NCI-H460 (cell line): ENCODE measurements at places on chromosomes 11 and 22. TPM values are rescaled to one million over a fixed set of nuclear protein-coding genes. Genes with fewer than 3 reads are reported as not detected.

DNA sequence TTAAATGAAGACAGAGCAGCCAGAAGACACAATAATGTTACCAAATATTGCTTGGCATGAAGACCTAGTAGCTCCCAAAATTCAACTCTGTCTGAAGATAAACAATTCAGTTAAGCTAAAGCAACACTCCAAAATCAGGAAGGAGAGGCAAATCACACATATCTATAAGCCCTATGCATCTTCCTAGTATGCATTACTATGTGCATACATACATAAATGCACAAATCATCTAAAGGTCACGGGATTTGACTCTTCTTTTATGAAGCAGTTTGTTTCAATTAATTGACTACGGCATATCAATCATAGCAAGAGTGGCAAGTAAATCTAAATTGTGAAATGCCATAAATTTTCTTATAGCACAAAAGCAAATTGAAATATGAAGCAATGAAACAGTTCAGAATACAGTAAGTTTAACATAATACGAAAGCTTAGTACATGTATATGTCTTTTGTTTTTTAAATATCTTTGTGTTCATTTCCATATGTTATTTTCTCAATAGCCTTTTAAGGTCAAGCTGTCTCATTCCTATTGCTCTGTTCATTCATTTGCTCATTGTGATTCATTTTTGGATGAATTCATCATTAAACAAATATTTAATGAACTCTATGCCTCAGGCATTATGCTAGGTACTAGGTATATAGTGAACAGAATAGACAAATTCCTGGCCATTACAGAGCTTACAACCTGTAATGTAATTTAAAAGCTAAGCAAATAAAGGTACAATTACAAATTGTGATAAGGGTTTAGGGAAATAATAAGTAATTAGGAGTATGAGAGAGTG, 540.5 kb downstream of the DLG2 start:
- DNase-seq = no peak

DNA sequence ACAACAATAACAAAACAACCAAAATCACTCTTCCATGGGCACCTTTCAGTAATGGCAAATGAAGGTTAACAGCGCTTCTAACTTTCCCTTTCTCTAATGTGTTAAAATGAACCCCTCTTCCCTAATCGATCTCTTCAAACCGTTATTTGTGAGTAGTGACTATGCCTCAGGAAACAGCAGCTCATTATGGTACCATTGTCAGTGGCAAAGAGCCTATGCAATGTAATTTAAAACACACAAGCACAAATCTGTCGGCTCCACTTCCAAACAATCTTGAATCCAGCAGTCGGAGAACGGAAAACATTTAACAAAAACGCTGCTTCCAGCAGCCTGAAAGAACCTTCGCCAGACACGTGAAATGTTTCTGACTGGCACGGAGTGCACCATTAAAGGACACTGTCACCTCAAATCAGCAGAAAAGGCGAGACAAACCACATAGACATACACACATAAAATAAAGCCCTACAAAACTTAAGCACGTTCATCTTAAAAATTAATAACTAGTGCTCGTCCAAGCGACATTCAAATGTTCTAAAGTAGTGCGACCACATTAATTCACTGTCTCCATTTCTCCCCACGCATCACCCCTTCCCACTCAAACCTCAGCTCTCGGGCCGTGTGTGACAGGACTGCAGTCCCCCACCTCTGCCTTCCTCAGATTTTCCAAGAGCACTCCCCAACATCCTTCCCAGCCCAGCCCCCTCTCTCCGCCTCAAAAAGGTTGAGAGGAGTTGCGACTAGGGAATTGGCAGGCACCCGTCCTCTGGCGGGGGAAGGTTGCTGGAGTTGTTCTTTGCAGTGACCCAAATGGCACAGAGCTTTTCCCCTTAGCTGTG, 748 bp downstream of the RAB30 start:
- DNase-seq = no peak

DNA sequence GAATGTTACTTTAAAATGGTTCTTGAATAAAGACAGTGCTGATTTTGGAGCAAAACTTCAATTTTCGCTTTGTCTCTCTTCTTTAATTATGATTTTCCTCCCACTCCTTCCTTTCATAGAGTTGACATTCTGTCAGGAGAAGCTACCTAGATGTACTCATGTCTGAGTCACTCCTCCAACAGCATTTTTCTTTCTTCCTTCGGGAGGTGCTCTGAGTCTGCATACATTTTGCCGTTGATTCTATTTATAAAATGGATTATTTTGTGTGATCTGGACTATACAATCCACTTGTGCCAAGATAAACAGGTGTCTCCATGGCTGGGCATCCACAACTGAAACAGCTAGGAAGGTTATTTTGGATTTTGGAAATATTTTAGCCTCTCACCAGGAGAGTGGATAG, 588.3 kb upstream of the ANO5 start:
- no peak for DNase-seq

GRCh38 chr11:111225881-111226280, 19.6 kb upstream of the POU2AF2 start:
- DNase-seq = no peak

- no peak for DNase-seq
These were observed 399.5 kb downstream of the ETS1 start for GRCh38 chr11:128187835-128188234.

GRCh38 chr11:78957476-78958245, 383.0 kb upstream of the NARS2 start:
- no peak for DNase-seq

DNA sequence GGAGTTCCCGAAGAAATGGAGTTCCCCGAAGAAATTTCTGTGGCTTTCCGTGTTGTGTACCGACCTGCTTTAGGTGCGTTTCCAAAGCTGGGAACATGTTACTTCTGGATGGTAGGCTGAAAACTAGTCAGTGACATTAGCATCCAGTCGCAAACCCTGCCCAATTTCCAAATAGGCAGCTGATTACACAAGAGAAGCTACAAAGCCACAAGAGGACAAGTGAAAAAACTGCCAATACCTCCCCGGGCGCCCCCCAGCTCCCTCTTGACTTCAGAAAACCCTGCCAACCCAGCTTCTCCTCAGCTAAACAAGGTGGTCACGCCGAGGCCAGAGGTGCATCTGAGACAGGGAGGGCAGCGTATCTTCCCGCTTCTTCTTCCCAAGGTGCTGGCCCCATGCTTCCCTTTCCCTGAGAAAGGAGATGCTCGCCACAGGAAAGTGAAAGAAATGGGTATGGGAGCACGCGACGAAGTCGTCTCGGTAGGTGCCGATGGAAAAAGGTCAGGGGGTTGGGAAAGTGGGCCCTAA, 551 bp downstream of the AGBL2 start:
- no peak for DNase-seq

GRCh38 chr11:119643212-119643875, 85.7 kb downstream of the NECTIN1 start:
- DNase-seq = no peak

GRCh38 chr11:7251487-7251835, 243 bp upstream of the SYT9 start:
- DNase-seq = no peak

- DNase-seq = no peak
These were observed 10.3 kb downstream of the SCARF2 start for GRCh38 chr22:20427104-20427944.

GRCh38 chr11:77308838-77309237, 7.4 kb upstream of the GDPD4 start:
- DNase-seq = no peak

DNA sequence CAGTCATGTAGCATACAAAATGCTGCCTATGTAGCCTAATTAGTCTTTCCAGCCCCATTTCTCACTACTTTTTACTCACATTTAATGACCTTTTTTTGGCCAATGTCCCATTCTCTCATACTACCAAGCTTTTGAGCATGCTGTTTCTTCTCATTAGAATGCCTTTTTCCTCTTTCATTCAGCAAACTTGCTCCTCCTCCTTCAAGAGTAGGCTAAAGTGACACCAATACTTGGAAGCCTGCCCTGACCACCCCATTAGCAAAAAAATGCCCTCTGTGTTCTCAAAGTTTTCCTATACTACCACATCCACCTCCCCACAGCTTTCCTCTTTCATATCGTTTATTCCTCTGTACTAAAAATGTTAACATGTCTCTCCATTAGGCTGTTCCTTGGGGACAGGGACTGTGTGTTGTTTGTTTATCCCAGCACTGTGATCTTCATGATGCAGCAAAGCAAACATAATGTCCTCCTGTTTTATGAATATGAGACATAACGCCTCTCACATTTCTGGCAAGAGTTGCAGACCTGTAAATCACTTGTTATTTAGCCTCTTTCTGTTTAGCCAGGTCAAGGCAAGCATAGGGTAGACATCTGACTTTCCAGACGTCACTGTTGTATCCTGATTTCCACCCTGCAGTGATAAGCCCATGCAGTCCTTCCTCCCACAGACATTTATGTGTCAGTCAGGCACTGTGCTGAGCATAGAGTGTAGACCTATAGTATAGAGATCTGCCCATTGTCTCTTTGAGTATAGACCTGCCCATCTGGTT, 62.0 kb upstream of the UCP3 start:
- DNase-seq = no peak

DNA sequence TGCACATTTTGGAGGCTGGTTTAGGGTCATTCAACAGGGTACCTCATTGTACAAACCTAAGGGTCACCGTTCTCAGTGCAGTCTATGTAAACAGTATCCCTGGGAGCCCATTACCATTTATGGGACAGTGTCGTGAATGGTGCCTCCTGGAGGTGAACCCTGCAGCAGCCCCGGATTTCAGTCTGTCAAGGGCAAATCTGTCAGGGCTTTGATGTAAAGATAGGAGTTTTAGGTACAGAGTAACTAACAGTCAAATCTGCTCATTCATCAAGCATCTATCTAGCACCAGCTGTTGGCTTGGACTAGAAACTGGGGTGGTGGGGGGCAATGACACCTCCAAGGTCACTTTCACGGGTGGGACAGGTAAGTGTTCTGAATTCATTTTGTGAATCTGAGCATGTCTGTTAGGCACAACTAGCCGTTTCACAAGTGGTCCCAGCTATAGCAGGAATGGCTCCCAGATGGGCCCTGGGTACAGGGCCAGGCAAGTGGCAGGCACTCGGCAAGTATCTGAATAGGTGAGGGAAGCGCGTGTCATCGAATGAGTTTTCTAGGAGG, 63.6 kb downstream of the PARVG start:
- no peak for DNase-seq

- no peak for DNase-seq
These were observed 15.0 kb upstream of the CYB5R2 start for GRCh38 chr11:7688238-7688826.

DNA sequence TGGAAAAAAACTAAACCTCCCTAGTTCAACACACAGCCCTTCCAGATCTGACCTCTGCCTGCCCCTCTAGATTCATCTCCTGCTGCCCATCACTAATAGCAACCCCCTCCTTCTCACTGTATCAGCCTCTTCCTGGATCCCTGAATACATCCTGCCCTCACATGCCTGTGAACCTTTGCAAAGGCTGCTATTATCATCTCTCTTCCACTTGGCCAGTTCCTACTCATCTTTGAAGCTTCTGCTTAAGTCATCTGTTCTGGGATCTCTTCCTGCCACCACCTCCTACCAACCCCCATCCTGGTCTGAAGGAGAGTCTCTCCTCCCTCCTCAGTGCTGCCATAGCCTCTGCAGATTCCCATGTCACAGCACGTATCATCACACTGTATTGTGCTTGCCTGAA, 38.0 kb upstream of the AMOTL1 start:
- no peak for DNase-seq

DNA sequence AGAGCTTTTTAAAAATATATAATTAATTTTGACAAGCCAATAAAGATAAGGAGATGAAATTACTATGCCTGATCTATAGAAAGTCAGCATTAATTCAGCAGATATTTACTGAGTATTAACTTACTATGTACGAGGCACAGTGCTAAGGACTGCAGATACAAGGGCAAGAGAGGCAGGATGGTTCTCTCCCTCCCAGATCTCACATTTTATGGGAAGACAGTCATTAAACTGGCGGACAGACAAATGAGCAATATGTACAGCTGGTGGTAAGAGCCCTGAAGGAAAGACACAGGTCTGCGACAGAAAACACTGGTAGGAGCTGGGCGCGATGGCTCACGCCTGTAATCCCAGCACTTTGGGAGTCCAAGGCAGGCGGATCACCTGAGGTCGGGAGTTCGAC, 36.8 kb downstream of the MCHR1 start:
- DNase-seq = no peak

- no peak for DNase-seq
These were observed 627 bp downstream of the JRKL start for GRCh38 chr11:96390488-96390792.

- DNase-seq = no peak
These were observed 63.7 kb upstream of the NNMT start for GRCh38 chr11:114232400-114233059.

- no peak for DNase-seq
These were observed 9.5 kb upstream of the DENND5A start for GRCh38 chr11:9274499-9275258.

GRCh38 chr11:43359422-43359818, 700 bp downstream of the TTC17 start:
- no peak for DNase-seq

GRCh38 chr22:49664371-49664881, 163.2 kb downstream of the BRD1 start:
- no peak for DNase-seq

DNA sequence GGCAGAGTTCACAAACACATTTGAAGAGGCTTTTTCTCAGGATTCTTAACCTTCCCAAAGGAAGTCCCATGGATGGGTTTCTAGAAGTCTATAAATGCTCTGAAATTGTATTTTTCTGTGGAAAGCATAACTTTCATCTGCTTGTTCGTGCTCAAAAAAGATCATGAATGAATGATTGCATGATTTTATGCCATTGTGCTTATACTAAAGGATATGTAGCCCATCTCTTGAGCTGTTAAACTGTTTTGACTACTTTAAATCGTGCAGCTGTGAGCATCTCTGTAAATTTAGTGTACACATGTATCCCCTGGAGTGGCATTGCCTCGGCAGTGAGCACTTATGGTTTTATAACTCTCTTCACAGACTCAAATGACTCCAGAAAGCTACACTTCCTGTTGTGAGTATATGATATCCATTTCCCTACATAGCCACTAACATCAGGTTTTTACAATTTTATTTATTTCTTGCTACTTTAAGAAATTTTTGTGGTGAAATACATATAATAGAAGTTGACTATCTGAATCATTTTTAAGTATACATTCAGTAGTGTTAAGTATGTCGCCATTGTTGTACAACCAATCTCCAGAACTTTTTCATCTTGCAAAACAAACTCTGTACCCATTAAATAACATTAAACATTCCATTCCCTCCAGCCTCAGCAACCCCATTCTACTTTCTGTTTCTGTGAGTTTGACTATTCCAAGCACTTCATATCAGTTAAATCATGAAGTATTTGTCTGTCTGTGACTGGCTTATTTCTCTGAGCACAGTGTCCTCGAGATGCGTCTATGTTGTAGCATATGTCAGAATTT, 8.0 kb downstream of the NEAT1 start:
- DNase-seq = no peak

- DNase-seq = no peak
These were observed 113.3 kb downstream of the TRIM29 start for GRCh38 chr11:120024586-120024985.

The NRXN2 gene
- 0.05 TPM in 1 of 2 replicates, not detected in the other for total RNA-seq

The NAV2 gene
- total RNA-seq = 15.6 and 19.9 TPM in 2 replicates

The SIAE gene
- 17.4 and 19.0 TPM in 2 replicates for total RNA-seq

The ASRGL1 gene
- total RNA-seq = 2.9 and 3.4 TPM in 2 replicates

The MOGAT2 gene
- not detected in 2 replicates for total RNA-seq

The CDC45 gene
- total RNA-seq = 16.3 and 20.9 TPM in 2 replicates

The FLRT1 gene
- total RNA-seq = 2.7 and 3.0 TPM in 2 replicates

The NLRP14 gene
- 0.07 and 0.23 TPM in 2 replicates for total RNA-seq

The F2 gene
- not detected in 2 replicates for total RNA-seq

The SAA2 gene
- total RNA-seq = not detected in 2 replicates
